NCI-H526 treated with DMSO at 0.1 percent for 48 hours (cell line): ENCODE measurements at places on chromosomes 4 and X.

GRCh38 chr4:56102601-56103000 lies 153.9 kb downstream of the CEP135 start:
- no peak for DNase-seq

- DNase-seq = peak; percentile 79
Measured at GRCh38 chr4:6779667-6780565, 2.6 kb upstream of the KIAA0232 start.

GRCh38 chr4:4519297-4519894 lies 22.5 kb downstream of the STX18 start:
- DNase-seq = no peak

- DNase-seq = peak; percentile 12
Measured at GRCh38 chrX:107204068-107204605, 2.1 kb downstream of the NUP62CL start.

GRCh38 chrX:120753413-120754251 lies 122.0 kb downstream of the CT47B1 start:
- no peak for DNase-seq

GRCh38 chr4:2630556-2631273 lies 94.3 kb downstream of the FAM193A start:
- DNase-seq = no peak

- DNase-seq = no peak
Measured at GRCh38 chr4:604131-604530, 21.2 kb upstream of the PDE6B start.

GRCh38 chr4:184949020-184949419 lies 69.3 kb upstream of the HELT start:
- DNase-seq = no peak

GRCh38 chrX:78314561-78314960 lies 12.8 kb downstream of the CYSLTR1 start:
- DNase-seq = no peak

GRCh38 chr4:90099812-90100211 lies 27.4 kb upstream of the CCSER1 start:
- no peak for DNase-seq

GRCh38 chr4:95594629-95595028 lies 45.9 kb upstream of the UNC5C start:
- DNase-seq = no peak

DNA sequence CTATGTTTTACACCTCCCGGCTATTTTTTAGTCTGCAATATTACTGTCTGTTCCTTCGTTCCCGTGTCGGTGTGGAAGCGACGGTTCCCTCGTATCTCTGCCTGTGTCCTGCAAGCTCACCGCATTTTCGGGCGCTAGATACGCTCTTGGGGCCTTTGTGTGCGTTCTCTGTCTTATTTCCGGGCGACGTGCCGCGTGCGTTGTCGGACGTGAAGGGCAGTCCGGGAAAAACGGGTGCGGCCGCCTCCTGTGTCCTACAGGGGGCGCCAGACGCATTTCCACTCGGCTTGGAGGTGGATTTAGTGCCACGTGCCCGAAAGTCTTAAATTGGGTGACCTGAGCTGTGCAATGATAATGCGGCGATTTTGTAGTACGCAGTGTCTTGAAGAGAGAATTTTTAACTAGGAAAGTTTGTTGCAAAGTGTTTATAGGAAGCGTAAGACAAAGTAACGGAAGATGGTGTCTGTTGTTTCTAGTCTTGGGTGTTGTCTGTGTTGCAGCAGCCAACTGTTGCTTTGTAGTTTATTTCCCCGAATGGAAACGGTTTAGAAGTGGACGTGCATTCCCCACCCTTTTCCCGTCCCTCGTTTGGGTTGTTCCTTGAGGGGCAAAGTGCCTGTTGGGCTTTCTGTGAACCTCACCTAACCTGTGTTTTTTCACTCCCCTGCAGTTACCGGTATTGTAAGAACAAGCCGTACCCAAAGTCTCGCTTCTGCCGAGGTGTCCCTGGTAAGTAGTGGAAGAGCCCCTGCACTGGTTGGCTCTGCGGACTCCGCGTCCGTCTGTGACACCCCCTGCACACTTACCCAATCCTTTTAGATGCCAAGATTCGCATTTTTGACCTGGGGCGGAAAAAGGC lies 720 bp downstream of the RPL10 start:
- peak; percentile 87 for DNase-seq

DNA sequence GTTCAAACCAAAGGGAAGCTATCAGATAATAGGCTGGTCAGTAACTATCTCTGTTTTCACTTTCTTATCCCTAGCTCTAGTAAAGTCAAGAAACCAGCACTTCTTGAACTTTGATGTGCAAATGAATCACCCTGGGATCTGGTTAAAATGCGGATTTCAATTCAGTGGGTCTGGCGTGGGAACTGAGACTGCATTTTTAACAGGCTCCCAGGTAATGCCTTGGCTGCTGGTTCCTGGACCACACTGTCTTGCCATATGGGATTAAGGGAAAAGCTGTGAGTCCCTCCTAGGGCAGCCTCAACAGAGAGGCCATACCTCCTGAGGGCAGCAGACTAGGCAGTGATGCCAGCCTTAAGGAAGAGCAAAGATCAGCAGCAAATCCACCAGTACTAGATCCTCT lies 1.7 kb downstream of the RNF175 start:
- DNase-seq = no peak
